Stimulated activated CD4-positive, alpha-beta T cell treated with anti-CD3 and anti-CD28 coated beads, Interleukin-4, amount 100 ng/mL, for 48 hours (primary cell): ENCODE measurements at places on chromosomes 3 and 15.

GRCh38 chr15:57541805-57542504 is 49.7 kb upstream of the MYZAP start:
- DNase-seq: peak; percentile 20

DNA sequence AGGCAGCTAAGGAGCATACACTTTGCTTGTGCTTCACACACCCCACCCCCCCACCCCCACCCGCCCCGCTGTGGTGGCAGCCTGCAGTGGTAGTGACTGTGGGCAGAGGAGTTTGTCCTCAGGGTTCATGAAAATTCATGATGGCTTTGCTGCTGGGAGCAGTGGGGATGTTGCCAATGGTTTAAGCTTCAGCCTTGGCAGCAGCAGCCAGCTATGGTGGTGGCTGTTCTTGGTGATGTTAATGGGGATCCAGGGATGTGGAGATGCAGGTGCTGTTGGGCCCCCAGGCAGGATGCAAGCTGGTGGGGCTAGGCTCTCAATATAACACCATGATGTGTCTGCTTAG is 55.8 kb downstream of the TNFAIP8L3 start:
- DNase-seq: no peak

GRCh38 chr3:9213019-9213634 is 36.3 kb downstream of the SRGAP3 start:
- DNase-seq: no peak

GRCh38 chr3:14503706-14504065 is 36.5 kb downstream of the GRIP2 start:
- no peak for DNase-seq

GRCh38 chr3:21894459-21895340 is 143.7 kb upstream of the ZNF385D start:
- no peak for DNase-seq

DNA sequence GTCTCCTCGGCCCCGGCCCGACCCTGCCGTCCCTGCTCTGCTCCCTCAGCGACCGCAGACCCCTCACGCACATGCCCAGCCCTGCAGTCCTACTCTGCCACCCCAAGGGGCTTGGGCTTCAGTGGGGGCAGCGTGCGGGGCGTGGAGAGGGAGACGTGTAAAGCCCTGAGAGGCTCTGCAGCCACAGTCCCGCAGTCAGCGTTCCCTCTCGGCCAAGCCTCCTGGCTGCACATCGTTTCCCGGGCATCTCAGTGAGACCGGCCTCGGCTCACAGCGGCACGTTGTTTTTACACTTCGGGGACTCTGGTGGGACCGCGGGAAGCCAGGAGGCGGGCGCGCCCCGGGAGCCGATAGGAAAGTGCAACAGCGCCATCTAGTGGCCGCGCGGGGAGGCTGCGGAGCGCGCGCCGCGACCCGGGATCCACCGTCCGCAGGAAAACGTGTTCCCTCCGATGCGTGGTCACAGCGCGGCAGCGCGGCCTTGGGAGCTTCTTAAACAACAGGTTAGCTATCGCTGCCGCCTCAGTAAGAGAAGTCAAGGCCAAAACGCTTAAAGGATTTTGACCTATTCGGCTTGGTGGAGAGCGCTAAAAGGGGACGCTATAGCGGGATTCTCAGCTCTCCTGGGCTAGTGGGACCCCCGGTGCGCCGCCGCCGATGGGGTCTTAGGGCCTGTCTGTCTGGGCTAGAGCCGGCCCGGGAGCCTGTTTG is 226.8 kb upstream of the IGF1R start:
- DNase-seq: peak; percentile 72

DNA sequence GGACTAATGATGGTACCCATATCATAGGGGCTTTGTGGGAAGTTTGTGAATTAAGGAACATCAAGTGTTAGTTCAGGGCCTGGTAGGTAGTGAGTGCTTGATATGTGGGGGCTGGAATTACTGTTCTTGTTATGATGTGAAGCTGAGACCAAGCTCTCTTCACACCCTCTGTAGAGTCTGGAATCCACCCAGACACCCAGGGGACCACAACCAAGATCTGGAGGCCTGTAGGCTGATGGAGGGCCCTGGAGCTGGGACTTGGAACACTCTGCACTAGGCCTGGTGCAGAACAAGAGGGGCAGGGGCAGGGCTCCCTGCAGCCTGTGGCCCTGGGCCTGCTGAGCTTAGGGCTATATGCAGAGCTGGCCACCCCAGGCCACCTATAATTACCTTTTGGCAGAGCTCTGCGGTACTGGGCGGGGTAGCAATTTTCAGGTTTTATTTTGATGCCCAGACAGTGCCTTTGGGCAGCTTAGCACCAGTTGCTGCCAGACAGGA is 13.1 kb upstream of the PRKCD start:
- no peak for DNase-seq

GRCh38 chr15:97459771-97460170 is 500.7 kb upstream of the ARRDC4 start:
- DNase-seq: no peak
